ENCODE measurements at places on chromosomes 3 and 15.

- DNase-seq, result no peak
Measured at GRCh38 chr3:164897342-164897741, 181.0 kb downstream of the SI start.

- DNase-seq, result no peak
Measured at GRCh38 chr15:99070208-99070607, 34.7 kb upstream of the SYNM start.

GRCh38 chr3:45560281-45560971, 34.1 kb upstream of the LIMD1 start:
- DNase-seq, result no peak

DNA sequence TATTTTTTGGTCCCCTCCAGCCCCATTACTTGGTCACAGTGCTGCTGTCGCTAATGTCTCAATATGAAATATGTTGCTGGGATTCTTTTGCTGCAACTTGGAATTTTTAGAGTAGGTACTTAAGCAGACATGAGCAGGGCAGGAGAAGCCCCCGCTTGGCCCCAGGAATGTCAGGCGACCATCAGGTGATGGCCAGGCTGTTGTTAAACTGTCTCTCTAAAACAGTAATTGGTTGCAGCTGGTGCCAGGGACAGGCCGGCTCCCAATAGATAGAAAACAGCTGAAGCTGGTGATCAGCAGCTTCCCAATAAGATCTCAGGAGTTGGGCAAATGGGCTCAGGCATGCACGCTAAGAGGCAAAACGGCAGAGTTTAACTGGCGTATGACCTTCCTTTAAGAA, 329.9 kb upstream of the TBL1XR1 start:
- no peak for DNase-seq

- no peak for DNase-seq
Measured at GRCh38 chr15:42154212-42154941, 2.1 kb downstream of the PLA2G4F start.

DNA sequence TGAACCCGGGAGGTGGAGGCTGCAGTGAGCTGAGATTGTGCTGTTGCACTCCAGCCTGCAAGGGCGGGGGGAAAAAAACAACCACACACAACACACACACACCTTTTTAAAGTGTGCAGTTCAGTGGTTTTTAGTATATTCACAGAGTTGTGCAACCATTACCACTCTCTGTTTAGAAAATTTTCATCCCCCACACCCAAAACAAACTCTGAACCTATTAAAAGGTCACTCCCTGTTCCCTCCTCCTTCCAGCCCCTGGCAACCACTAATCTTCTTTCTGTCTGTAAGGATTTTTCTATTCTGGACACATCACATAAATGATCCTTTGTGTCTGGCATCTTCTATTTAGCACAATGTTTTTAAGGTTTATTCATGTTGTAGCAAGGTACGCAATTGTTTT, 159.1 kb downstream of the ATG7 start:
- no peak for DNase-seq

GRCh38 chr15:101307048-101307896, 12.2 kb upstream of the SNRPA1 start:
- no peak for DNase-seq

DNA sequence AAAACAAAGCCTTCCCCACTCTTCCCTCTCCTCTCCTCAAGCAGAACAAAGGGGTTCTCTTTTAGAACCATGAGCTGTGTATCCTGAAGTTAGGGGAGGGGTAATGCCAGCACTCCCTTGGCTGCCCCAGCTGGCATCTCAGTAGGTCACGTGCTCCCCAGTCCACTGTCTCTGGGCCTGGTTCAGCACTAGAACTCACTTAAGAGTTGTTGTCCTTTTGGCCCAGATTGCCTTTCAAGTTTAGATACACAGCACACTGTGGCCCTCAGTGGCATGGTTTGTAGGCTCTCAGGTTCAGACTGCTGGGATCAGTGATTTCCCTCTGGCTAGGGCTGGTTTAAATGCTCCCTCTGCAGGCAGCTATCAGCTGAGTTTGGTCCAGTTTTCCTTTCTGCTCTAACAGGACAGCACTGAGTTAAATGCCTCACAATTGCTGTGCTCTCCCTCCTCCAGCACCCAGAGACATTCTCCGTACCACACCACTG, 188.4 kb upstream of the ST8SIA2 start:
- DNase-seq, result peak; percentile 75

GRCh38 chr3:58158442-58159153, 52.2 kb downstream of the DNASE1L3 start:
- DNase-seq, result no peak

- no peak for DNase-seq
Measured at GRCh38 chr3:126402666-126403302, 8.1 kb downstream of the CFAP100 start.

- DNase-seq, result no peak
Measured at GRCh38 chr3:12854565-12854964, 13.2 kb upstream of the RPL32 start.

DNA sequence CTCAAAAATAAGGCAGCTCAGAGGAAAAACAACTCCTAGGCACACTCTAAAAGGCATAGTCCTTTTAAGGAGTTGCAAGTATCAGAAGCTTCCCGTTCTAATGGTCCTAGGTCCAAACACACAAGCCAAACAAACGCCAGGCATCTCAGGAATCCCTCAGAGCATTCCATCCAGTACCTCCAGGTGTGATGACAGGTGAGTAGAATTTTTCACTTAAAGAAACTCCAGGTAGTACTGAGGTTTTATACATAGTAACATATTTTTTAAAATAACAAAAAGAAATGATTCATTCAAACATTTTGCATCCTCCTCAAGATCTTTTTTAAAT, 1092.3 kb downstream of the TUSC7 start:
- peak; percentile 19 for DNase-seq

- no peak for DNase-seq
Measured at GRCh38 chr3:127407026-127407939, 119.4 kb upstream of the PRR20G start.
